Caco-2 (cell line): ENCODE measurements at places on chromosomes 12 and 14.

- DNase-seq, result no peak
These were observed 25.2 kb downstream of the ARHGAP5 start for GRCh38 chr14:32102152-32102787.

- DNase-seq, result no peak
These were observed 191.1 kb downstream of the CALM1 start for GRCh38 chr14:90587918-90588317.

DNA sequence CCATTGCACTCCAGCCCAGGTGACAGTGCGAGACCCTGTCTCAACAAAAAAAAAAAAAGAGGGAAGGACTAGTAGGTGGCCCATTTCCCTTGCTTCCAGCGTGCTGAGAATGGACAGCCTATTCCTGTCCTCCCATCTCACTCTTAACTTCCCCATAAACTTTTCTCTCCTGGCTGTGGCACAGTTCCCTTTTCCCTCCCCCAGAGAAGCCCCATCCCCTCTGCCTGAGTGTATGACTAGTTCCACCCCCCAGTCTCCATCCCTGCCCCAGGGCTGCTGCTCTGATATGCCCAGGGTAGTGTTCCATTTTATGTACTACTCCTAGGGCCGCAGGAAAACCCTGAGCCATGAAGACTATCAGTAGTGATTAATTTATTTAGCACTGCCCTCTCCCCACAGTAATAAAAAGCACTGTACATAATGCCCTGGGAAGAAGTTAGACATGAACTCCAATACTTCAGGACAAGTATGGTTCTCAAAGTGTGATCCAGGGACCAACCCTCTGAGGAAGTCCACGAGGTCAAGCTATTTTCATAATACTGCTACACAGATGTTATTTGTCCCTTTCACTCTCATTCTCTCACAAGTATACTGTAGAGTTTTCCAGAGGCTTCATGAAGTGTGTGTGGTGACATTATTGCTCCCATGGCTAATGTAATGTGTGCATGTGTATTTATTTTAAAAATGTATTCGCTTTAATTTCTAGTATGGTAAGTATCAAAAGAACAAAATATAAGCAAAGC lies 11.5 kb upstream of the CHD4 start:
- no peak for DNase-seq

DNA sequence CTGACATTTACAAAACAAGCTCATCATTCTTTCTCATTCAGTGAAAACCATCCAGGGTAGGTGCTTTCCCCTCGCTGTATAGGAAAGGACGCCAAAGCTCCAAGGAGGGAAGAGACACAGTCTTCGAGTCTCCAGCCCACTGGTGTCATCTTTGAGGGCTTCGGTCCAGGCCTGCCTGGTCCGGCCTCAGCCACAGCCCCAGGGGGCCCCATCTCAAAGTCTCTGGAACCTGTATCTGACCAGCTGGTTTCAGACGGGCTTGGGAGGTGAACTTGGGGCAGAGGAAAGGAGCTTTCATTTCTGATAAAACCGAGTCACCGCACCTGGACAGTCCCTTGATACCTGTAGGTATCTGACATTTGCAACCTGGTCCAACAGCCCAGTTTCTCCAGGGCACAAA lies 229.5 kb upstream of the RTL1 start:
- DNase-seq, result no peak

GRCh38 chr12:16385782-16386646 lies 38.6 kb downstream of the MGST1 start:
- DNase-seq, result peak; percentile 78

DNA sequence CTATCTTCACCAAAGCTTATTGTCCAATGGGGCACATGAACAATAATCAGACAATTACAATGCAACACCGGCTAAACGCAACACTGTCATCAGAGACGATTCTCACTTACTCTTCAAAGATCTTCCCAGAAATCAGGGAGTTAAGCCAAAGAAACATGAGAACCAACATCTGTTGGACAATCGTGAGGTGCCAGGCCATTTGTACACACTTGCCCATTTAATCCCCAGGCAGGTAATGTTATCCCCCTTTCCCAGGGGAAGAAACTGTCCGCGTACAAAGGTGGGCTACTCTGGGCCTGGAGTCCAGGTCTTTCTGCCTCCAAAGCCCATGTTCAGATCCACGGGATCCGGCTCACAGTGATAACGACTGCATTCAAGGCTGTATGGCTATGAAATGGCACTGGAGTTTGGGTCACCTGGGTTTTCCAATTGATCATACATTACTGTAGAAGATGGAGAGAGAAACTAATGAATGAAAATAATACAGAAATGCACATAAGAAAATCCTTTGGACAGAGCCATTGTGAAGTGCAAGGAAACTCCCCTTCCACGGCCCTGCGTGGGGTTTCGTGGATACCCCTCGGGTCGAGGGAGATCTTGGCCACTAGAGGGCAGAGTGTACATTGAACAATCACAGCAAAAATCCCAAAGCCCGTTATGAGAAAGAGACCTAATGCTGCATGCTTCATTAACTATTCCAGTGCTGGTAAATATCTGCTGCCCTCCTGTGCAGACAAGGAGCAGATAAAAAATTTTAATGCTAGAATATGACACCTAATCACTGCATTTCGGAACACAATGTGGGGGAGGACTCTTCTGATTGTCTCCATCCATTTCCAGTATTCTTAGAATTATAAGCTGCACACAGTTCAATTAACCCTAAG lies 111.4 kb downstream of the EGLN3 start:
- peak; percentile 54 for DNase-seq

DNA sequence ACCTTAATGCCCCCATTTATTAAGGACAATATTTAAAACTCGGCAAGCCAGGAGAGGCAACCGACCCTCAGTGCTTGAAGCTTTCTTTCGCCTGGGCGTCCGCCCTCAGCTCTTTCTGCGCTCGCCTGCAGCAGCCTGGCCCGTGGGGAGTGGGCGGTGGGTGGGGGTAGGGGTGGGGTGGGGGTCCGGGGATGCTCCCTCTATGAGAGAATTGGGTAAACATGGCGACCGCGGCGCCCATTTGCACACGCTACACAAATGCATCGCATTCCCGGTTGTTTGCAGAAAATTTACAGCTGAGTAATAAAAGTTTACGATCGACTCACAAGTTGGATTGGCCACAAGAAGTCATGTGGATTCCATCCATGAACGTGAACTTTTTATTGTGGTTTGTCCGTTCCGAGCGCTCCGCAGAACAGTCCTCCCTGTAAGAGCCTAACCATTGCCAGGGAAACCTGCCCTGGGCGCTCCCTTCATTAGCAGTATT lies 7.7 kb downstream of the HOXC8 start:
- peak; percentile 57 for DNase-seq

- no peak for DNase-seq
These were observed 53.6 kb downstream of the AKAP6 start for GRCh38 chr14:32382704-32383103.

- no peak for DNase-seq
These were observed 18.6 kb downstream of the PRORP start for GRCh38 chr14:35140718-35141581.

GRCh38 chr12:52197371-52198231 lies 5.8 kb upstream of the KRT80 start:
- no peak for DNase-seq

- DNase-seq, result no peak
These were observed 210.8 kb upstream of the BTG1 start for GRCh38 chr12:92356425-92356824.

DNA sequence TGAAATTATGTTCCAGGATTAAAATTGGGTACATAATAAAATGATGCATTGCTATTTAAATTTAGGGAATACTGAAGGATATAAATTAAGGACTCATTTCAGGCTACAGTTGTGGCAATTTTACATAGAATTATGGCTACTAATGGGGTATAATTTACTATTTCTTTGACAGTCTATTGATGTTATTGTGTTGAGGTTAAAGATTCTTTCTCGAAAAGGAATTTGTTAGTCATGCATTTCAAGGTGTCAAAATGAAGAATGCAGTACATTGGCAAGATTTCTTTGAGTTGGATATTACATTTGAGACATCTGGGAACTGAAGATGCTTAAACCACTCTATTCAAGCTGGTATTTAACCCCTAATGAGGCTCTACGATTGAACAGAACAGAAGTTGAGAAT lies 28.3 kb downstream of the SLC5A8 start:
- DNase-seq, result no peak

DNA sequence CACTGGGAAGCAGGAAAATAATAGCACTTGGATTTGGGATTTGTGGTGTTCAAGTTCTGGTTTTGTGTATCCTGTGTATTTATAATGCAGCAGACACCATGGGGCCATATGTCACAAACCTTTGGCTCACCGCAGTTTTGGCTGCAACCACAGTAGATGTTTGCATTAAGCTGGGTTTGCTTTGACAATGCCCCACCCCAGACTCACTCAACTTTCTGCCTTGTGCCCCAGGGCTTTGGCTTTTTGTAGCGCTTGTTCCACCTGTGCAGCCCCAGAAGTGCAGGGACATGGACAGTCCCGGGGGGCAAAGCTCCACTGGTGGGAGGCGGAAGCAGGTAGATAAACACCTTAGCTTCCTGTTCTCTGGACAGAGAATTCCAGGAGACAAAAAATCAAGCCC lies 446.9 kb downstream of the MED13L start:
- no peak for DNase-seq
